ENCODE measurements at places on chromosomes 16 and 17. TPM values are rescaled to one million over a fixed set of nuclear protein-coding genes. Genes with fewer than 3 reads are reported as not detected.

GRCh38 chr16:19907161-19907992 is 22.7 kb upstream of the GPRC5B start:
- H3K36me3 ChIP-seq: no peaks in the 10 kb centered on the region
- DNase-seq: peak; percentile 35
- no peak overlapping the region for H3K4me3 ChIP-seq
- no peak overlapping the region for H3K27ac ChIP-seq
- peaks cover 5% of the 10 kb centered on the region for H3K4me1 ChIP-seq
- H3K27me3 ChIP-seq: no peaks in the 10 kb centered on the region

DNA sequence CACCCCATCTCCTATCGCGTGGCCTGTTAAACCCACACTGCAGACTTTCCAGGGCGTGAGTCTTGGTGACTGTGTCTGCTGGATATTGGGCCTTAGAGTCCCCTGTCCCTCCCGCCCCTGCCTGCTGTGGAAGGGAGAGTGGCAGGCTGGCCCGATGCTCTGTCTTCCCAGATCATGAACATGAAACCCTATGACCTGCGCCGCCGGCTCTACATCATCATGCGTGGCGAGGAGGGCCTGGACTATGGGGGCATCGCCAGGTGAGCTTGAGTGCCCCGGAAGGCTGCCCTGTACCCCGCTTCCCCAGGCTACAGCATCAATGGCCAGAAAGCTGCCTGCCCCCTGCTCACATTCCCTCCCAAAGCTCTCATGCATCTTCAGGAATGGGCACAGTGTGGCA is 19.5 kb upstream of the CLEC18A start:
- no peaks in the 10 kb centered on the region for H3K27me3 ChIP-seq
- H3K4me1 ChIP-seq: no peaks in the 10 kb centered on the region
- no peak overlapping the region for H3K27ac ChIP-seq

DNA sequence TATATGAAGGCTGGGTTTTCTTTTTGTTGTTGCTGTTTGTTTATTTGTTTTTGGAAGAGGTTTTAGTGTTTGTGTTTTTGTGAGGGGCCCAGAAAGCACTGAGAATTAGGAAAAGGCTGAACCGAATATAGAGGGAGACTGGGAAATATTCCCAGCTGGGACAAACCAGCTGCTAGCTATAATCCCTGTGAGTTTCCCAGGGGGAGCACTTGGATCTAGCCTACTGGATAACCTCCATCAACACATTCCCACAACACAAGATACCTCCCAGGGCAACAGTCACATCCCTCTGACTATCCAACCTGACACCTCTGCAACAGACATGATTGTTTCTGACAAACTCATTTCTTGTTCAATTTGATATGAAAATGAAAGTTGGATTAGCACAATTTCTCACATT is 16.7 kb downstream of the CDH11 start:
- H3K36me3 ChIP-seq: no peaks in the 10 kb centered on the region
- no peak overlapping the region for H3K27ac ChIP-seq
- DNase-seq: no peak
- no peaks in the 10 kb centered on the region for H3K27me3 ChIP-seq
- H3K4me3 ChIP-seq: no peak overlapping the region

DNA sequence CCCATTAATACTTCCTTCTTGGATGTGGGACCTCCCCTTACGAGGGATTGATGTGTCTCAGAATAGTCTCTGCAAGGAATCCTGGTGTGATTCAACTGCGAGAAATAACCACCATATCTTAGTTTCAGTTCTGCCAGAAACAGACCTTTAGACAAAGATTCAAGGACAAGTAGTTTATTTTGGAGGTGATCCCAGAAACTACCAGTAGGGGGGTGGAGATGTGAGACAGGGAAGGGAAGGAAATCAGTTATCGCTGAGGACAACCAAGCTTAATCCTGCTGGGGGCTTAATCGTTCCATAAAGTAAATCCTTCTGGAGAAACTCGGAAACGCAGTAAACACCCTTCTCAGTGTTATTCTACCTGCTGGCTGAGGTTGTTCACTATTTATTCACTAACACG is 5.0 kb upstream of the SDR42E1 start:
- H3K4me3 ChIP-seq: no peak overlapping the region
- no peaks in the 10 kb centered on the region for H3K36me3 ChIP-seq
- H3K4me1 ChIP-seq: peaks cover 6% of the 10 kb centered on the region
- DNase-seq: peak; percentile 15

DNA sequence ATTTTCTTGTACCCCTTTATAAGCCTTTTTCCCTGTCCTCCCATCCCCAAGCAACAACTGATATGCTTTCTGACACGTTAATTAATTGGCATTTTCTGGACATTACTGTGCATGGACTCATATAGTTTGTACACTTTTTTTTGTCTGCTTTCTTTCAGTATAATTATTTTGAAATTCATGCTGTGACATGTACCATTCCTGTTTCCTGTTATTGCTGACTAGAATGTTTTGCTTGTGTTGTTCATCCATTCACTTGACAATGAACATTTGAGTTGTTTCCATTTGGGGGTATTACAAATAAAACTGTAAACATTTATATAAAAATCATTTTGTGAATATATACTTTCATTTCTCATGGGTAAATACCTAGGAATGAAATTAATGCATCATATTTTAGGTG is 50.6 kb downstream of the RBBP6 start:
- H3K4me1 ChIP-seq: no peaks in the 10 kb centered on the region
- no peak for DNase-seq
- no peaks in the 10 kb centered on the region for H3K36me3 ChIP-seq
- H3K4me3 ChIP-seq: no peak overlapping the region

- H3K4me3 ChIP-seq: no peak overlapping the region
- no peaks in the 10 kb centered on the region for H3K36me3 ChIP-seq
These were observed 168.5 kb downstream of the BCAS3 start for GRCh38 chr17:60846175-60846574.

The GRB7 gene
- polyA plus RNA-seq: not detected

DNA sequence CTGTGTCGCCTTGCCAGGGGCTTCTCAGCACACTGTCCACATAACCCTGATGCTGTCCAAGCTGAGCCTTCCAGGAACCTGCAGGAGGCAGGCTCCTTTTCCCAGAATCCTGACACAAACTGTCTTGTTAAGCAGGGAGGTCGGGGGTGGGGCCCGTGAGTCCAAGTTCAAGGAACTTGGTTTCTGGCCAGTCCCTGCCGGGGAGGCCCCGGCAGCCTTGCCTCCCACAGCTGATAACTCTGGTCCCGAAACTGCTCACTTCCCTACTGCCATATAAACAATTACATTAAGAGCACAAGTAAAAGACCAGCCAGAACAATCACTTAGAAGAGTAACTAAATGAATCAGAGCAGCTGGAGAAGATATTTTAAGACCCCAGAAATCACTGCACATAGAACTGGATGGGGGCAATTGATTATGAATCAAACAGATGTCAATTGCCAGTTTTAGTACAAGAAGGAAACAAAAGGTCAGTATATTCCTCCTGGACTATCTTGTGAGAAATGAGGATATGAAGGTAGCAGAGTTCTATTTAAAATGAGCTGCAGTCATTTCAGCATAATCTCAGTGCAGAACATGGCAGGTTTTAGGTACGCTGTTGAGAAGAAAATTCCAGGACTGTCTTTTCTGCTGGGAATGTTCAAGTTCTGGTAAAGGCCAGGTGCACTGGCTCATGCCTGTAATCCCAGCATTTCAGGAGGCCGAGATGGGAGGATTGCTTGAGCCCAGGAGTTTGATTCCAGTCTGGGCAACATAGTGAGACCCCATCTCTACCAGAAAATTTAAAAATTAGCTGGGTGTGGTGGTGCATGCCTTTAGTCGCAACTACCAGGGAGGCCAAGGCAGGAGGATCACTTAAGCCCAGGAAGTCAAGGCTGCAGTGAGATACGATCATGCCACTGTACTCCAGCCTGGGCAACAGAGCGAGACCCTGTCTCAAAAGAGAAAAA is 169.8 kb downstream of the PITPNC1 start:
- DNase-seq: no peak
- H3K4me1 ChIP-seq: no peaks in the 10 kb centered on the region
- no peaks in the 10 kb centered on the region for H3K27me3 ChIP-seq
- H3K36me3 ChIP-seq: no peaks in the 10 kb centered on the region
- no peak overlapping the region for H3K4me3 ChIP-seq
- H3K27ac ChIP-seq: no peak overlapping the region

GRCh38 chr17:68085771-68086381 is 50.3 kb downstream of the KPNA2 start:
- H3K4me3 ChIP-seq: peak overlapping the region; percentile 53
- H3K27me3 ChIP-seq: no peaks in the 10 kb centered on the region
- no peak for DNase-seq
- H3K27ac ChIP-seq: no peak overlapping the region

- no peaks in the 10 kb centered on the region for H3K4me1 ChIP-seq
- H3K27ac ChIP-seq: no peak overlapping the region
- DNase-seq: no peak
- no peak overlapping the region for H3K4me3 ChIP-seq
- no peaks in the 10 kb centered on the region for H3K36me3 ChIP-seq
- peaks cover 5% of the 10 kb centered on the region for H3K27me3 ChIP-seq
These were observed 36.7 kb upstream of the ERCC4 start for GRCh38 chr16:13883276-13883675.

- H3K27ac ChIP-seq: no peak overlapping the region
- H3K4me1 ChIP-seq: no peaks in the 10 kb centered on the region
- DNase-seq: no peak
These were observed 49.9 kb upstream of the CDR2 start for GRCh38 chr16:22424161-22424937.

DNA sequence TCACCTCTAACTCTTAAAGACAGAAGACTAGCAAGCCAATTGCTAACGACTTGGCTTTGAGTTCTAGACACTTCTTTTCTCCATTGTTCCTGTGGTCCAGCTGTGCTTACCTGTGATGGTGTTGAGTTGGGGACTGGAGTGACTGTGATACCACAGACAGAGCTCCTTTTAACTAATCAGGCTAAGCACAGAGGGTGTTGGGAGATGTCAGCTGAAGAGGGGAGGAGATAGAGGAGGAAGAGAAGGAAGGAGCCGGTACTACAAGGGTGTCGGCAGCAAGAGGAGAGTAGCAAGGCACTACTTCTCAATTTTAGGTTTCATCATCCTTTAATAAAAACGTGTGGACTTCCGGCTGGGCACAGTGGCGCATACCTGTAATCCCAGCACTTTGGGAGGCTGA is 5.1 kb upstream of the MYO1D start:
- DNase-seq: no peak
- H3K4me1 ChIP-seq: peaks cover 6% of the 10 kb centered on the region
- no peak overlapping the region for H3K27ac ChIP-seq
- no peaks in the 10 kb centered on the region for H3K36me3 ChIP-seq
- peaks cover 8% of the 10 kb centered on the region for H3K27me3 ChIP-seq
- H3K4me3 ChIP-seq: no peak overlapping the region

- peaks cover 33% of the 10 kb centered on the region for H3K4me1 ChIP-seq
- no peaks in the 10 kb centered on the region for H3K36me3 ChIP-seq
- no peaks in the 10 kb centered on the region for H3K27me3 ChIP-seq
- no peak for DNase-seq
- peak overlapping the region; percentile 64 for H3K4me3 ChIP-seq
These were observed 384 bp downstream of the TMEM107 start for GRCh38 chr17:8175795-8176196.

- DNase-seq: no peak
- H3K27ac ChIP-seq: no peak overlapping the region
- H3K4me1 ChIP-seq: peaks cover 3% of the 10 kb centered on the region
- H3K36me3 ChIP-seq: no peaks in the 10 kb centered on the region
- H3K4me3 ChIP-seq: no peak overlapping the region
These were observed 88.9 kb downstream of the SDK2 start for GRCh38 chr17:73555199-73555960.

The LRRC36 gene
- polyA plus RNA-seq: not detected

The CDC42EP4 gene
- 0.52 TPM for polyA plus RNA-seq

- no peak overlapping the region for H3K4me3 ChIP-seq
- H3K27ac ChIP-seq: no peak overlapping the region
- H3K27me3 ChIP-seq: no peaks in the 10 kb centered on the region
- H3K4me1 ChIP-seq: peaks cover 9% of the 10 kb centered on the region
- DNase-seq: no peak
These were observed 4.1 kb upstream of the STX4 start for GRCh38 chr16:31029272-31029671.

The C16orf95 gene
- polyA plus RNA-seq: 2.9 TPM

- H3K36me3 ChIP-seq: no peaks in the 10 kb centered on the region
- no peak overlapping the region for H3K4me3 ChIP-seq
- H3K4me1 ChIP-seq: no peaks in the 10 kb centered on the region
- no peaks in the 10 kb centered on the region for H3K27me3 ChIP-seq
- no peak overlapping the region for H3K27ac ChIP-seq
These were observed 56.3 kb downstream of the MPHOSPH6 start for GRCh38 chr16:82113741-82114140.

DNA sequence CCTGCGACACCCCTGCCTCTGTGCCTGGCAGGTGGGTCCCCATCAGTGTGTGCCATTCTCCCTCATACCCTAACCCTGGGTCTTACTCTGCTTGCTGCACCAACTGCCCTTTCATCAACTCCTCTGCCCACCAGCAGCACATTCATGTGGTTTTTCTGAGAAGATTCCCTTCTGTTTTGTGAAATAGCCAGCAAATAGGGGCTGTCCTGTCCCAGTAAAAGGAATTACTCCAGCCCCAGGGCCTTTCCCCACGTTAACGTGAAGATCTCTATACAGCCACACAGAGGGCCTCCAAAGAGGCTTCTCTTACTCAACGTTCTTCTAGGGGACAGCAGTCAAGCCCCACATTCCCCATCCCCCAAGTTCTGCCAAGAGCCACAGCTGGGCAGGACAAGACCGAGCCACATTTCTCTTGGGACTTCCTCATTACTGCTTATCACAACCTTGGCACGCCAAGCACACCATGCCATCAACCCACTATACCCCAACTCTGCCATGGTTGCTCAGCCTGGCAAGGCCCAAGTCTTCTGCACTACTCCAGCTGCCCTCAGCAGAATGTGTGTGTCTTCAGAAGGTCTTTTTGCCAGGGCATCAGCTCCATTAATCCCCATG is 18.7 kb upstream of the CCL2 start:
- H3K27ac ChIP-seq: no peak overlapping the region
- H3K27me3 ChIP-seq: peaks cover 2% of the 10 kb centered on the region
- H3K4me3 ChIP-seq: no peak overlapping the region
- no peaks in the 10 kb centered on the region for H3K36me3 ChIP-seq

The ABAT gene
- 2.3 TPM for polyA plus RNA-seq

Data from CD4-positive, CD25-positive, alpha-beta regulatory T cell (primary cell).